Fibroblast of skin of right biceps (primary cell): ENCODE measurements at places on chromosomes 3 and 15.

- DNase-seq = peak; percentile 32
These were observed 16.7 kb upstream of the ISLR start for GRCh38 chr15:74156678-74157411.

- DNase-seq = peak; percentile 28
These were observed 617.1 kb downstream of the NTRK3 start for GRCh38 chr15:87639305-87640011.

DNA sequence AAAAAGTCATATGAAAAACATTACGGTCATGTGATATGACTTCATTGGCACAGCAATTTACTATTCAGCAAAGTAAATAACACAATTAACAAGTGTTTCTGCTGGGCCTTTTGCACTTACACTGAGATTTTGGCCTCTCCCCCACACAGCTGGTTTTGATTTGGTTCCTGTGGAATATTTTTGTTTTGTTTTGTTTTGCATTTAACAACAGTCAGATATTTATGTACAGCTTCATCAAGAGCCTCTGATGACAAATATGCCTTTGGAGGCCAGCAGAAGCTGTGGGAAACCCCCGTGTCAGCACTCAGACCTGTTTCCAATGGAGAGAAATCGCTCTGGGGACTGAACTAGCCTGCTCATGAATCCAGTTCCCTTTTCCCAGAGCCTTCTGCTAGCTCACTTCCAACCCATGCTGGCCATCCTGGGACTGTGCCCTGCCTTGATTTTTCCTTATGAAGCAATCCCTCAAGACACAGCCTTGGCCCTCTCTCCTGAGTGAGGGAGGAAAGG is 161.9 kb downstream of the ATG7 start:
- DNase-seq = peak; percentile 70

- no peak for DNase-seq
These were observed 965.0 kb downstream of the MCTP2 start for GRCh38 chr15:95196176-95196915.

DNA sequence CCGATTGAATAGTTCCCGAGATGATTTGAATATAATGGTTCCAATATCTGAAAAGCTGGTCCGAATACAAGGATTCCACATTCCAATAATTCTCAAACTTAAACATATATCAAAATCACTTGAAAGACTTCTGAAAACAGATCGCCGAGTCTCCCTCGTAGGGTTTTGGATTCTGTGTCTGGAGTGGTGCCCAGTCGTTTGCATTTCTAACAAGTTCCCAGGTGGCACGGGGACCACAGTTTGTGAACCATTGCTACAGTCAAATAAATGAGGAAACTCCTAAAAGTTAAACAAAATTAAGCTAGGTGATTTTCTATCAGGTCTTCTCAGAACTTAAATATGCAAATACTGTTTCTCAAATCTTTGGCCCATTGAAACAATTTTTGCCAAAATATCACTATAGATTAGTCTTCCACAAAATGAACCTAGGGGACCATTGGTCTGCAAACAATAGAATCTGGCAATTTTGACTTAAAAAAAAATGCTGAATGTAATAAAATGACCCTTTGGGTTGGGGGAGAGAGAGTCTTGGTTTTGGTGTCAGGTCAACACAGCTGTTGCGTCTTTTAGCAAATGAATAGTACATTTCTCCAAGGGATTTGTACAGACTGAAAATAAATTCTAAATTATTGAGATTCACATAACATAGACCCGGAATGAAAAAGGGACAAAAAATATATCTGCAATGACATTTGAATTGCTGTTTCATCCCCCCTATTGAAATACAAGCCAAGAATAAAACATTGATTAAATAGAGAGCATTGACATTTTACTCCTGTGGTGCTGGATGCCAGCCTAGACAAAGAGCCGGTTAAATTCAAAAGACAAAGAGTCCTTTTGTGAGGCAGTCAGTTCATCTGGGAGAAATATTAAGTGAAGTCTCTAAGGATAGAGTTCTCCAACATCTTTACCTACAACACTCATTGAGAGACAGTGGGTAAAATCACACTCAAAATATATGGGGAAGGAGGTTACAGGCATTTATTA is 175.7 kb upstream of the ADAMTS9 start:
- no peak for DNase-seq

DNA sequence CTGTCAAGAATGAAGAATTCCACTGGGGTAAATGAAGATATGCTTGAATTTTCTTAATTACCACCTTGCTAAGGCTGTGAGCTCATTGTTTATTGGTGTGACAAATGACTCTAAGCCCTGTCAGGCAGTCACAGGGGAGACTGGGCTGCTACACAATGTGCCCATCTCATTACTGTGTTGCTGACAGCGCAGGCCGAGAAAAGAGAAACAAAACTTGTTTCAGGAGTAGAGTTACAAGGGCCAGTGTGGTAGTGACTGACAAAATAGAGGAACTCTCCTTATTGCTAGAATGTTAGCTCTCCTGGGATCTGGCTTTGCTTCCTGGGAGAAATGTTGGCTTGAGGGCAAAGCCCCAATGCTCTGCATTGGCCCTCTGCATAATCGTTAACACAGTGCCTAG is 130.4 kb upstream of the CRBN start:
- DNase-seq = no peak
